NCI-H2171 (cell line): ENCODE measurements at places on chromosomes 2 and 18.

- DNase-seq, result peak; percentile 62
Observed at GRCh38 chr2:9990736-9991135, 39.2 kb downstream of the GRHL1 start.

DNA sequence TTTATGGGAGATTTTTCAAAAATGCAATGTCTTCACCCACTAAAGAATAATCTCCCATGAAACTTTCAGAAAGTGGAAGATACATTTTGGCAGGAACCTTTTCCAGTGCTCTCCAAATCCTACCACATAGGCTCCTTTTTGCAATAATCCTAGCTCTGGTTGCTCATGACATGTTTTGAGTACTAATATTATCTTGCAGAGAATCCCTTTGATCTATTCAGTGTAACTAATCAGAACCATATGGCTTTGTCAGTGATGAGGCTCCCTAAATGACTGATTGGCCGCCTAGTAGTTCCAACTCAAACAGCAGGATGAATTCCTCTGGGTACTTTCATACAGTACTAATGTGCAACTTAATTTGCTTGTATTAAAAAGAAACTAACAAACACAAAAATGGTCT is 544.0 kb upstream of the FAM98A start:
- no peak for DNase-seq

GRCh38 chr2:43077876-43078275 is 148.5 kb downstream of the ZFP36L2 start:
- no peak for DNase-seq

GRCh38 chr18:12290086-12290485 is 18.0 kb upstream of the TUBB6 start:
- no peak for DNase-seq

DNA sequence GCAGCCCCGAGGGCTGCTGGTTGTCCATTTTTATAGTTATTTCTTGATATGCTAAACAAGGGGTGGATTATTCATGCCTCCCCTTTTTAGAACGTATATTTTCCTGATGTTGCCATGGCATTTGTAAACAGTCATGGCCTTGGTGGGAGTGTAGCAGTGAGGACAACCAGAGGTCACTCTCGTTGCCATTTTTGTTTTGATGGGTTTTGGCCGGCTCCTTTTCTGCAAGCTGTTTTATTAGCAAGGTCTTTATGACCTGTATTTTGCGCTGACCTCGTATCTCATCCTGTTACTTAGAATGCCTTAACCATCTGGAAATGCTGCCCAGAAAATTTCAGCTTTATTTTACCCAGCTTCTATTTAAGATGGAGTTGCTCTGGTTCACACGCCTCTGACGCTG is 825.8 kb upstream of the CDH2 start:
- no peak for DNase-seq

- no peak for DNase-seq
Observed at GRCh38 chr2:66821168-66821567, 386.2 kb downstream of the MEIS1 start.

DNA sequence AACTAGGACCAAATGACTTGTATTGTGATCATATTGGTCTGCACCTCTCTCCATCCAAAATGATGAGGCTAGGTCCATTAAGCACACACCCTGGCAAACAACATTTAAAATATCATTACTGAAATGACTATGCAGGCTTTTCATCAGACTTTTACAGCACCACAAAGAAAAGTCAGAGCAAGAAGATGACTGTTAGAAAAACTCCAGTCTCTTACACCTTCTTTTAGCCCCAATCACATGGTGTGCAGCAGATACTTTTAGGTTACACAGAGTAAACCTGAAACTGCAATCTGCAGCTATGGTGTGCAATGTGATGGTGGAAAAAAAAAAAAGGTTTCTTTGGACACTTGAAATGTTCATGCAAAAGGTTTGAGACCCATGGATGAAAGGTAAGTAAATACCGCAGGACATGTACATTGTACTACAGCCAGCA is 5.4 kb upstream of the POLI start:
- DNase-seq, result no peak

GRCh38 chr2:49113046-49113445 is 41.3 kb downstream of the FSHR start:
- DNase-seq, result no peak

GRCh38 chr2:235737840-235738239 is 244.0 kb downstream of the AGAP1 start:
- no peak for DNase-seq

DNA sequence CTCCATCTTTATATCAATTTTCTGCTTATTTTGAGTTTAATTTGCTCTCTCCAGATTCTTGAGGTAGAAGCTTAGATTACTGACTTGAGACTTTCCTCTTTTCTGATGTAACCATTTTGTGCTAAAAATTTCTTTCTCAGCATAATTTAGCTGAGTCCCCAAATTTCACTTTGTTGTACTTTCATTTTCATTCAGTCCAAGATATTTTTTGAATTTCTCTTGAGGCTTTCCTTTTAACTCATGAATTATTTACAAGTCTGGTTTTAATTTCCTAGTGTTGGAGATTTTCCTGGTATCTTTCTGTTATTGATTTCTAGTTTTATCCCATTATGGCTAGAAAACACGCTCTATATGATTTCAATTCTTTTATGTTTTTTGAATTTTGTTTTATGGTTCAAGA is 144.7 kb upstream of the PGAP1 start:
- no peak for DNase-seq

- DNase-seq, result peak; percentile 3
Observed at GRCh38 chr2:203534621-203535077, 452 bp downstream of the RAPH1 start.

- no peak for DNase-seq
Observed at GRCh38 chr2:166485558-166486178, 8.4 kb downstream of the SCN7A start.

DNA sequence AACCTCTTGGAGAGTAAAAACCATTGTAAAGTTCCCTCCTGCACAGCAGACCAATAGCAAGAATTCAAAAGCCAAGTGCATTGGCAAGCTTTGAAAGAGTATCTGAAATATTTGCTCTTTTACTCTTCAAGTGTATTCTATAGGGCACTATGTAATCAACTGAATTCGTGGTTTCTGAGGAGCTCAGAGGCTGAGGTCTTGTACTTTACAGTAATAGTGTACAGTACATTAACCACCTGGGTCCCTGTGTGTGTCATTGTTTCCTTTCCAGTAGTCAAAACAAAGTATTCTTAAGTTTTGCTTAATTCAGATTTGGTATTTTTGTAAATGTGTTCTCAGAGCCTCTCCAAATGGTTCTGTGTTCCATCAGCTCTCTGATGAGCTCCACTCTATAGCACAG is 769.7 kb downstream of the LRRTM4 start:
- DNase-seq, result no peak

GRCh38 chr2:75403991-75404428 is 156.7 kb downstream of the EVA1A start:
- DNase-seq, result peak; percentile 22

- no peak for DNase-seq
Observed at GRCh38 chr2:215930505-215931253, 82.7 kb downstream of the MREG start.

GRCh38 chr2:241780939-241781569 is 4.4 kb downstream of the GAL3ST2 start:
- DNase-seq, result no peak

GRCh38 chr2:148876202-148876594 is 1.2 kb downstream of the KIF5C start:
- peak; percentile 41 for DNase-seq

DNA sequence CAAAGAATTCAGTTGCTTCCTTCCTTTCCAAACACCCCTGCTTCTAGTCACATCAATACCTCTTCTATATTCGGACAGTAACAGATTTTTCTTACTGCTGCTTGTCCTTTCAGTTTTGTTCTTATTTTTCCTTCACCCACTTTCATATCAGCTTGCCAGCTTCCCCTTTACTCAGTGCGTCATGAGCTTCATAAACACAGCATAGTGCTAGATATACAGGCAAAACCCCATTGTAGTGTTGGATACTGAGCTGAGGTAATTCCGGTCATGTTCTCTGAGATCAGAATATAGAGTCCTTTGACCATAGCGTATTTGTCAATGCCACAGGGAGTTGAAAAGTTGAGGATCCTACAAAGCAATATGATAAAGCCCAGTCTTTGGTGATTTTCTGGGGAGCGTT is 2.4 kb downstream of the FARP2 start:
- DNase-seq, result no peak

DNA sequence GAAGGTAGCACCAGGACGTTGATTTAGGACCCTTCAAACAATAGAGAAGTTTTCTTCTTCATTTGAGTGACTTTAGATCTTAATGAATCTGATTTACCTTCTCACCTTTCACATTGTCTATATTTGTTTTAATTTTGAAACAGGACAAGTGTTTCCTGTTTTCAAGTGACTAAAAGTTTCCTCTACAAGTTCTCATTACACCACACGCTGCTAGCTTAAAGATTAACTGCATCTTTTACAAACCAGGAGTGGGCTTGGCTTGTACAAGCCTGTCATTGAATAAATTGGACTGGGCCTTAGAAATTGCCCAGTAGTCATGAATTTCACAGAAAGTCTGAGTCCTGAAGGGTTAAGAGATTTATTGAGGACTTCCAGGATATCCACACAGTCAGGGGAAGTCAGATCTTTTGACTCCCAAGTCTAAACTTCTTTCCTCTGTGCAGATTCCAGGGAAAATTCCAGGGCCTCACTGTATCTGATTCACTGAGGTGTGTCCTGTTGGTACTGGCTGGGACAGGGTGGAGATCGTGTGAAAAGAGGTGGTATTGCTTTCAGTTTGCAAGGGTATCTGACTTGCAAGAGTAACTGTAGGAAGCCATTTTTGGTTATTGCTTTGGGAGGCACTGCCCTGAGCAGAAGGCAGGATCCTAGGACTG is 3.4 kb downstream of the SGPP2 start:
- DNase-seq, result no peak

DNA sequence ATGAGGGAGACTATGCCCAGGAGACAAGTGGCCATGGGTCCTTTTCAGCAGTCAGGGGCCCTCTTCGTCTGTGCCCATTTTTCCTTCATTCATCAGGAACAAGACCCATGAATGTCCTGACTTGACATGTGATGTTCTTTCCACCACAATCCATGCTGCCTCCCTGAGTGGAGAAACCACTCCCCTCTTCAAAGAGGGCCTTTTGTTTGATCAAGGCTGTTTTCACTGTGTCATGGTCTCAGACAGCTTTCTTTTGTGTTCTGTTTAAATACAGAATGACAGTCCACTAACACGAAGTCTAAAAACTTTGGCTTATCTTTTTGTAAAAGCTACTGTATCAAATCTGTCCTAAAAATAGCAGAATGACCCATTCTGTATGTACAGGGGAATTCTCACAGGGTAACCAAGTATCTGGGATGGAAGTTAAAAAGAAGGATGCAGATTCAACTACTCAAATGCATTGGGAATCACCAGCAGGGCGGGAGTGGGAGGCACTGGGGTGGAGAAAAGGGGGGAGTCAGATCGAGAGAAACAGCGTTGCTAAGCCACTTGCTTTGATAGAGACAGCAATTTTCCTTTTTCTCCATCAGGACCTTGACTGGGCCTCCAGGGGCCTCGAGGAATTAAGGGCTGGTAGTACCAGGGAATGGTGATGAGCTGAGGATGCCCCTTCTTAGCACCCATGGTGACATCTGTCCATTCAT is 13.9 kb downstream of the LRP2 start:
- DNase-seq, result no peak

DNA sequence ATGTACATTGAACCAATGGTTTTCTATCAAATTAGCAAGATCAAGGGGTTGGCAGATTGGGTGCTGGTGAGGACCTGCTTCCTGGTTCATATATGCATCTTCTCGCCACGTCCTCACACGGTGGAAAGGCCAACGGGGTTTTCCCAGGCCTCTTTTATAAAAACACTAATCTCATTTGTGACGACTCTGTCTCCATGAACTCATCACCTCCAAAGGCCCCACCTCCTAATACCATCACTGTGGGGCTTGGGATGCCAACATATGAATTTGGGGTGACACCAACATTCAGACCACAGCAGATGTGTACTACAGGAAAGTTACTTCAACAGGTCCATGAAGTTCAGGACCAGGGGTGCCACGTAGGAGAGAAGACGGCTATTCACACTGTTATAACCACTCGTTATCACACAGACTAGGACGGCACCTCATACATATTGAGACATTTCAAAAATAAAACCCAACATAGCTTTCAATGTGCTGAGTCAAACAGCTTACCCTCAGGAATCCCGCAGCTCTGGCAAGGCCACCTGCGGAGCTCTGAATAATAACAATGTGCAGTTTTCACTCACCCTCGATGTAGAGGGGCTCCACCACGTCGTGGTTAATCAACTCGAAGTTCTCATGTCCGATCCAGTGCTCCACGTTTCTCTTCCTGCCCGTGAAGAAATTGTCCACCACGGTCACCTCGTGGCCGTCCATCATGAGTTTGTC is 49.3 kb downstream of the UXS1 start:
- no peak for DNase-seq

DNA sequence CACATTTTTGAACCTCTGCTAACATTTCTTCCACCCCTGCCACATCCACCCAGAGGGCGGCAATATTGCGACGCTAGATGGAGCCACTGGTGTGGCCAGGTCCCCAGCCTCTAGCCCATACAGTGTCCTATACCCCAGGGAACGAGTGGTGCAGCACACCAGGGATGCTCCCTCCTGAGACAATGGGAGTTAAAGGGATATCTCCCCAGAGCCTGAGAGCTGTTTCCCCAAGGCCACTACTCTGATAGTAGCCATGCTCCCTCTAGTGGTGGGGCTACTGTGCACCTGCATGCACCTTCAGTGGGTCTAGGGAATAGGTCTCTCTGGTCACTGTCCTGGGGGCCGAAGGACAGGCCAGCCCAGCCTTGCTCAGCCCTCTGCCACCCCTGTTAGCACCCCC is 336.4 kb upstream of the FSHR start:
- no peak for DNase-seq

- no peak for DNase-seq
Observed at GRCh38 chr2:117952701-117953100, 61.2 kb downstream of the CCDC93 start.

DNA sequence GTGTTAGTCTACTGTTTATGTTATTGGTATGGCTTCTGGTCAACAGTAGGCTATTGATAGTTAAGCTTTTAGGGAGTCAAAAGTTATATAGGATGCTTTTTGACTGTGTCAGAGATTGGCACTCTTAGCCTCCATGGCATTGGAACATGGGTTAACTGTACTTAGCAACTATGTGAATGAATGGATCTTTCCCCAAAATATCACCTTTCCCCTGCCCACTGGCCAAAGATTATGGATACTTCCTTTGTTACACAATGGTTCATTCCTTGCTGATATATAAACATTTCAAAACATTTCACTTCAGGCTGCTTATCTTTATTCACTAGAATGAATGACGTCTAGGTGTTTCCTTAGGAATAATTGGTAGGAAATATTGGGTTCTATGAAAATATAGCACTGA is 62.1 kb upstream of the DOCK10 start:
- no peak for DNase-seq

DNA sequence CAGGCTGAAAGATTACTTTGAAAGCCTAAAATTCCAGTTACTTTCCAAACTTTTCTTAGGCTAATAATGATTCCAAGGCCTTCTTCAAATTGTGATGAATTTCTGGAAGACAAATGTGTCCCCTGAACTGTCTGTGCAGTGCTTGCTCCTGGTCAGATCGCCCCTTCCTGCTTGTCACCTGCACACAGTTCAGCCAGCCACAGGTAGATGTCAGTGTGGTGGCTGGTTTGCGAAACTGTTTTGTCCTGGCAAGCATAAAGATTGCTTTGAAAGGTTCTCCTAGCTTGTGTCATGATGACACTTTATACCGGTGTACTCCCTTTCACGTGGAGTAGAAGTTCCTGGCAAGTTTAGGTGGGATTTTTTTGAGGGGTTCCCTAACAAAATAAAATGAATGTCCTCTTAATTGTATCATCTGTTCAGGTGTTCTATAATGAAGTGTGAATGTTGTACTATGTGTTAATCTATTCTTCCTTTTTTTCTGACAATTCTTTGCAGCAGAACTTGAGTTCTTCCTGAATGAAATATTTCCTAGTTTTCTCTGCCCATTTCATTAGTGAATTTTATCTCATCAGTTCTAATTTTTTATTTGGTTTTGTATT is 298.8 kb downstream of the ZNF407 start:
- DNase-seq, result peak; percentile 23
